NCI-H187 treated with DMSO at 0.1 percent for 48 hours (cell line): ENCODE measurements at places on chromosomes 3 and 15.
A peak's percentile ranks its signal among the peaks of the same experiment; 100 is the strongest.

- no peak for DNase-seq
Measured at GRCh38 chr3:138901567-138901966, 45.4 kb downstream of the FOXL2 start.

- no peak for DNase-seq
Measured at GRCh38 chr3:172082269-172082668, 42.9 kb downstream of the FNDC3B start.

- no peak for DNase-seq
Measured at GRCh38 chr3:167466966-167467365, 6.9 kb downstream of the SERPINI2 start.

- no peak for DNase-seq
Measured at GRCh38 chr3:49668414-49668797, 5.7 kb upstream of the APEH start.

DNA sequence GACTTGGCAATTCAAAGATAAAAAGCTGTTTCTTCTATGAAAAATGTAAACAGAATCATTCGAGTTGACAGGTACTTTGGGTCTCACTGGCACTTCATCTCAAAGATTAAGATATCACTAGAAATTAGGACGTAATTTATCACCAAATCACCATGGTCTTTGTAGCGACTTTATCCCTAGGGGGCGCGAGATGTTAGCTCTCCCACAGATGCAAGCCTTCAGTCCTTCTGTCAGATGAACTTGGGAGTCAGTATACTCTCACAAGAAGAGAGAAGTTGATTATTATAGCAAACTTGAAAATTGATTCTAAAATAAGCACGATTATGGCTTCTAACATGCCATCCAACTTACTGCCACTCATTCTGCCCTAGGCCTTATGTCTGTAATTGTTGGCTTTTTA lies 150.3 kb downstream of the ALCAM start:
- no peak for DNase-seq

- DNase-seq: no peak
Measured at GRCh38 chr15:31427411-31427810, 100.8 kb downstream of the KLF13 start.

- no peak for DNase-seq
Measured at GRCh38 chr15:38705436-38706219, 141.0 kb upstream of the RASGRP1 start.

GRCh38 chr15:53522991-53523390 lies 236.5 kb downstream of the WDR72 start:
- peak; percentile 37 for DNase-seq

GRCh38 chr3:142853270-142854168 lies 35.4 kb downstream of the PCOLCE2 start:
- no peak for DNase-seq

DNA sequence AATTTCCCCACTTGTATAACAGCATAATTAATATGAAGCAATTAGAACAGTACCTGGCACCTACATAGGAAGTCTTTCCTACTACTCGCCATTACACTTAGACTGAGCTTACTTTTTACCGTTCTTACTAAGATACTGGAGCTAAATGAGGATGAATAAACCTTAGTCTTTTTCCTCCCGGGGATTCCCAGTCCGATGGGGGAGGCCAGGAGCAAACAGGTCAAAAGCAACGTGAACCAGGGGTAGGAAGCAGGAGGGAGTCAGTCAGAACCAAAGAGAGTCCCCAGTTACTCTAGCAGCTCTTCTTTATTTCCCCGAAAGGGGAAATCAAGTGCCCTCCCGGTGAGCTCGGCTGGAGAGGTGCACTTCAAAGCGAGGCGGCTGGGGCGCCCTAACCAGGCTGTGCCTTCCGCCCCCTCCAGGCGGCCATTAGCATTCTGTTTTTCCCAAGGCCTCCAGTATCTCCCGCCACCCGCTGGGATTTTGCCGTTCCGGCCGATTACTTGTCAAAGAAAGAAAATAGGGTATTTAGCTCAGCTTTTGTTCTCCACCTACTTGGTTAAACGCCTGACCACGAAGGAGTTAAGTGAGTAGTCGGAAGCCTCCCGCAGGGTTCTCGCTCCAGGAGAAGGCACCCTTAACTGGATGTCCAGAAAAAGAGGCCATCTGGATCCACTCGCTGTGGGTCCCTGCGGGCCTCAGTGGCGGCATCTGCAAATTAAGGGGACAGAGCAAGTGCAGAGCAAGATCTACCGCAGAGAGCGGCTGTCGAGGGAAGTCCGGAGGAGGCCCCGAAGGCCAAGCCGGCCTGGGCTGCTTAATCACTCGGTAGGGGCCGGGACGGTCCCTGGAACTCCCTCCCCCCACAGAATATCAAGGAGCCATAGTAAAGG lies 6.3 kb upstream of the EOMES start:
- DNase-seq: no peak

GRCh38 chr3:99902091-99902490 lies 84.4 kb downstream of the CMSS1 start:
- no peak for DNase-seq

- no peak for DNase-seq
Measured at GRCh38 chr15:67049351-67050044, 15.9 kb upstream of the SMAD3 start.

DNA sequence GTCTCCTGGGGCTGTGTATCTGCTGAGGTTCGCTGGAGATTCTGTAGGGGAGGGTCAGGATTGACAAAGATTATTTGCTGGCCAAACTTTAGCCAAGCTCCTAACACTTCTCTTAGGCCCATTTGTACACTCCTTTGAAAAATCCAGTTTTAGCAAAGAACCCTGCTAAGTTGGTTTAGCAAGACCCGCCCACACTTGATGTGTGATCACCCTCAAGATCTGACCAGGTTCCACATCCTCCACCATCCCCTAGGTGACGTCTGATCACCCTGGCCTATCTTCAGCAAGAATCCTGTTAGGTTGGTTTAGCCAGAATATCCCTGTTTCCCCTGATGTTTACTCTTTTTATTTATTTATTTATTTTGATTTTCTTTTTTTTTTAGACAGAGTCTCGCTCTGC lies 14.8 kb upstream of the SLC35G2 start:
- no peak for DNase-seq

DNA sequence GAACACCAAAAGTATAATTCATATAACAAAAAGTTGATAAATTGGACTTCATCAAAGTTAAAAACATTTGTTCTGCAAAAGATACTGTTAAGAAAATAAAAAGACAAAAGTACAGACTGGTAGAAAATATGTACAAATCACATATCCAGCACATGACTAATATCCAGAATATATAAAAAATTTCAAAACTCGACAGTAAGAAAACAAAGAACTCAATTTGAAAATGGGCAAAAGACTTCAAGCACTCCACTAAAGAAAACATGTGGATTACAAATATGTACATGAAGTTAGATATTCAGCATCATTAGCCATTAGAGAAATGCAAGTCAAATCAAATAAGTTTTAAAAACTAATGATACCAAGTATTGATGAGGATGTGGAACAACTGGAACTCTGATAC lies 6.7 kb downstream of the GK5 start:
- DNase-seq: no peak

DNA sequence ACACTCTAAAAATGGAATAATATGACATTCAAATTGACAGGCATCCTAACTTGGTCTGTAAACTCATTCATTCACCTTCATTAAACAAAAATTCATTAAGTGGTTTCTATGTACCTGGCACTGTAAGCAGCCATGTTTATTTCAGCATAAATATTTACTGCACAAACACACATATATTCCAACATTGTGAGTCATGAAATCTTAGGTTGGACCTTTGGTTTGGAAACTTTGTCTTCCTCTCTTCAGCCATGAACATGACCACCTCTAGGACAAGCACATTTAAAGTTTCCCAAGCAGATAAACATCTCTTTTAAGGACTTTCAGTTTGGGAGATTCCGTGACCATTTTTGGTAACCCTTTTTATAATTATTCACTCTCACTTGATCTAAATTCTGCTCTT lies 131.8 kb downstream of the TPRG1 start:
- DNase-seq: no peak

GRCh38 chr15:77659350-77660321 lies 26.9 kb upstream of the LINGO1 start:
- DNase-seq: no peak

GRCh38 chr15:50262533-50262932 lies 3.0 kb downstream of the HDC start:
- DNase-seq: no peak

GRCh38 chr15:74464216-74464615 lies 3.3 kb upstream of the UBL7 start:
- DNase-seq: no peak

DNA sequence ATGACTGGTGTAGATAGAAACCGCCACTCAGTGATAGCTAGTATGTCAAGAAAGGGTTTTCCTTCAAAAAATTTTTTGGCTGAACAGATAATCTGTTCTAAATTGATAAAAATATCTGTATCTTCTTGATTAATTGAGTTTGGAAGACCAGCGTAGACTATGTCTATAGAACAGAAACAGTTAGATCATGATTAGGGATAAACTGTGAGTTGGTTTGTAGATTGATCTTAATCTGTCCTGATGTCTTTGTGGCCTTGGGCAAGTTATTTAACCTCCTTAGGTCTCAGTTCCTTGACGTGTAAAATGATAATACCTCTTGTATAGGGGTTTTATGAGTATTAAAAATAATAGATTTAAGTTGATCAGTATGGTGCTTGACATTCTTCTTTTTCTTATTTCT lies 4.7 kb downstream of the NFKBIZ start:
- no peak for DNase-seq

DNA sequence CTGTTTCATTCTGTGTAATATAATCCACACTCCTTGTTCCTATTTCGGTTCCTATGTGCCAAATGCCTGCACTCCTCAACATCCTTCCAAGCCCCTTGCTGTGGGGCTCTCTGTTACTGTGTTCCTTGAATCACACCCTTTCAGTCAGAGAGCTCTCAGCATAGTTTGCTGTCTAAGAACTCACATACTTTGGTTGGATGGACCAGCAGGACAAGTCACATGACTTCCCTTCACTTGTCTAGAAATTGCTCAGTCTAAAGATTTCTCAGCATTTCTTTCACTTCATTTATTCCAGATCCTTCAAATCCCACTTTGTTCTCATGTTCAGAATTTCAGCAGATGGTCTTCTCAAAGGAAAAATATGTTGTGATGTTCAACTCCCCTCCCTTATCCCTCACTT lies 203.5 kb upstream of the PFN2 start:
- DNase-seq: no peak

DNA sequence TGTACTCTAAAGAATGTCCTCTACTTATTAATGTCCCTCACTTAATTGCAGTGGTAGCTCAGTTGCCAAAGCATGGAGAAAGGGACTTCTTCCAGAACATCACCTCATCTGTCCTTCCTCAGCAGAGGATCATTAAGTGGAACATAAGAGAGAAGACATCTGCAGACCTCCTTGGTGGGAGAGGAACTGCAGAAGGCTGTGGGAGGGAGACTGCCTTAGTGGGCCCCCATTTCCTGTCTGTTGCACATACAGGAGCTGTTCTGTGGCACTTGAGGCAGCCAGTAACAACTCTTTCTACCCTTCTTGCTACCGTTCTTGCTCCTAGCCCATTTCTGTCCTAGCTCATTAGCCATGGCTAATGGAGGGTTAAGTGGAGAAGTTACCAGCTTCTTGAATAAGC lies 33.6 kb downstream of the HPS3 start:
- no peak for DNase-seq

DNA sequence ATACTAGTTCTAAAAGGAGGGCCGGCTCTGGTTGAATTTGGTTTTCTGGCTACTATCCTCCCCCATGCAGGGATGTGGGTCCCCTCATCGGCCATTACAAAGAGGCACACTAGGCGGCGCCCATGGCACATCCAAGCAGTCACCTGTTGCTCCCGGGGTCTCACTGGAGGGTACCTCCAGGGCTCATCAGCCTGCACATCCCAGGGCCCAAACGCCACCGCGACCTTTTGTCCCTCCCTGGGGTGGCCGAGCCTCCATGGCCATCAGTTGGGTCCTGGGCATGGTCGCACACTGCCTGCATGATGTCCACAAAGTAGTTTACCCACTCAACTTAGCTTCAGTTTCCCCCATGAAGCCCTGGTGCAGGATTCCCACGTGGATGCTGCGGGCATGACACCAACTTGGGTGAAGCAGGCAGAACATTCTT lies 28.3 kb downstream of the IDH3A start:
- no peak for DNase-seq

- no peak for DNase-seq
Measured at GRCh38 chr3:30156586-30157498, 449.6 kb upstream of the TGFBR2 start.

DNA sequence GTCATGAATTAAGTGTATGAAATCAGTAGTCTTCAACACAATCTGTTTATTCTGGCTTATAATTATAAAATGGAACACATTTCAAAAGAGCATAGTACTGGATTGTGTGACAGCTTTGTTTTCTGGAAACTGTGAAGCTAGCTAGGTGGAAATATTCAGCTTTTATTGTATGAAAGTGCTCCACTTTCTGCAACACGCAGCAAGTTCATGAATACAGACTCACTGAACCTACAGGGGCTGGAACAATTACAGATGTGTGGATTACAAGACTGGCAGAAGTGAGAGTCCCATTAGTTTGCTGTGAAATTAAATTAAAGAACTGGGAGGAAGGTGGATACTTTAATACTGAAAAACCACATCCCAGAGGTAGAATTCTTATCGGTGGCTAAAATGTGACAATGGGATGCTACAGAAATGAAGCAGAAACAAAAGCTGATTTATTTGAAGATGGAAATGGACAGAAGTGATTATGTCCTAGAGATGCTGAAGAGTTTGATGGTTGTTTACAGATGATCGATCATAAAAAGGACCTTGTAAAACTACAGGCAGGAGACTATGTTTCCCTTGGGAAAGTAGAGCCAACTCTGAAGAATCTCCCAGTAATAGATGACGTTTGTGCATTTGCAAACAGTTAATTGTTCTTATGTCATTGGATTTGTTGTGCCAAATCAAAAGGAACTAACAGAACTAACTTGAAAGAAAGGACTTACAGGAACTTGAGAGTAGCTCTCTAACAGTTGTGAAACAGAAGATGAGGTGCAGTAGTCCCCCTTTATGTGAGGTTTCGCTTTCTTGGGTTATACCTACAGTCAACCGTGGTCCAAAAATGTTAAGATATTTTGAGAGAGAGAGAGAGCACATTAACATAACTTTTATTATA lies 15.7 kb downstream of the TF start:
- DNase-seq: no peak

DNA sequence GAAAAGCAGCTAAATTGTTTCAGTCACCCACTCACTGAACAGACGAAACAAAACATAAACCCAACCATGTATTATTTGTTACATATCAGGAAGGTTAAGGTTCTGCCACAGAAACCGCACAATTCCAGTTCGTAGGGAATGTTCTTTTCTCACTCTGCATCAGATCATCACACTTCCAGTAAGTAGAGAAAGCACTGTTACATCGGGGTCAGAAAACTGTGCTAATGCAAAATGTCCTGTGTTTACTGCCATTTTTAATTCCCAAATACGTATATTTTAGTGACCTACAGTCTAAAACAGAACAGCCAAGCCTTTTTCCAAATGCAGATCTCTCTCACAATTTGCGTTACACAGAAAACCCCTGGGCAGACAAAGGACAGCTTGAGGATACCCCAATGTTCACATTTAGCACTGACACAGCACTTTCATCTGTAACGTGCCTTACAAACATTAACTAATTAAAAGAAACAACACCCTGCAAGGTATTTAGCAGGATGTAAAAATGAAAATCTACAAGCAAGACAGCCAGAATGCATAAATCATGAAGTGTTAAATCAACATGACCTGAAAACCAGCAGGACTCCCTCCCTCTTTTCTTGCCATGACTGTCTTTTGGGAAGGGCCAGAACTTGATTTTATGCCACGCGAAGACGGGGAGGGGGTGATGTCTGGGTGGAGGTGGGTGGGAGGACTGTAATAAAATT lies 34.8 kb upstream of the SKIL start:
- DNase-seq: no peak

GRCh38 chr3:113531826-113532697 lies at the start of gene SIDT1:
Gene SIDT1, plus strand, starts transcription at chr3:113532555. Its CDS starts 467 bp downstream, at chr3:113533022.
- peak; percentile 5 for DNase-seq
